Activated CD8-positive, alpha-beta T cell treated with anti-CD3 and anti-CD28 coated beads, Interleukin-2, amount 10 ng/mL, durations not matched to agents 7 days and 5 days (primary cell): ENCODE measurements at places on chromosomes 12 and 14. TPM values are rescaled to one million over a fixed set of nuclear protein-coding genes. Genes with fewer than 3 reads are reported as not detected.

Gene GPR84
- total RNA-seq = 0.32 TPM

Gene ACSS3
- not detected for total RNA-seq

Gene MOK
- 3.3 TPM for total RNA-seq

Gene ART4
- not detected for total RNA-seq

Gene EPYC
- not detected for total RNA-seq

Gene TOMM20L
- total RNA-seq = not detected

- H3K27me3 ChIP-seq = no peaks in the 10 kb centered on the region
- H3K4me1 ChIP-seq = no peaks in the 10 kb centered on the region
- no peak overlapping the region for H3K27ac ChIP-seq
- no peak overlapping the region for H3K4me3 ChIP-seq
Observed at GRCh38 chr12:119274636-119275065, 59.9 kb upstream of the CCDC60 start.

- H3K36me3 ChIP-seq = no peaks in the 10 kb centered on the region
- no peak overlapping the region for H3K4me3 ChIP-seq
- no peak for DNase-seq
- H3K27ac ChIP-seq = no peak overlapping the region
- peaks cover 70% of the 10 kb centered on the region for H3K27me3 ChIP-seq
- peaks cover 8% of the 10 kb centered on the region for H3K4me1 ChIP-seq
Observed at GRCh38 chr14:69570836-69571330, 3.8 kb downstream of the CCDC177 start.

GRCh38 chr12:41441180-41441579, 253.1 kb downstream of the PDZRN4 start:
- no peak overlapping the region for H3K27ac ChIP-seq
- H3K4me1 ChIP-seq = no peaks in the 10 kb centered on the region
- H3K36me3 ChIP-seq = no peaks in the 10 kb centered on the region
- no peak for DNase-seq
- H3K4me3 ChIP-seq = no peak overlapping the region
- no peaks in the 10 kb centered on the region for H3K27me3 ChIP-seq

GRCh38 chr14:62162998-62163589, 400.9 kb downstream of the SNAPC1 start:
- no peak for DNase-seq
- H3K4me1 ChIP-seq = no peaks in the 10 kb centered on the region
- H3K36me3 ChIP-seq = no peaks in the 10 kb centered on the region

DNA sequence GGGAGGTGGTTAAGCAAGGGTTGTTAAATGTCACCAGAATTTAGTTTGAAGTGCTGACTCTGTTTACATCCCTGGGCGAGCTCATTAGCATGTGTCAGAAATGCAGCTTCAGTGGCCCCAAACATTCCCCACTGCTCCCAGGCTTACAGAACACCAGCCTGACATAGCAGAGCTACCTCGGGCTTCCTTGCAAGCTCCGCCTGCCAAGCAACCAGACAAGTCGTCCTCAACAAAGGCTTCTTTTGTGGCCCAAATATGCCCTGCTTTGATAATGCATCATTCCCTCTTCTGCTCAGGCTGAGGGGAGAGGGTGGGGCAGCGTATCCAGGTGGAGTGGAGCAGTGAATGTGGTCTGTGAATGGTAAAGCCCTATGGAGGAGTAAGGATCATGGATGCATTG, 28.0 kb downstream of the ERH start:
- peaks cover 3% of the 10 kb centered on the region for H3K36me3 ChIP-seq
- no peak overlapping the region for H3K27ac ChIP-seq
- no peaks in the 10 kb centered on the region for H3K4me1 ChIP-seq

DNA sequence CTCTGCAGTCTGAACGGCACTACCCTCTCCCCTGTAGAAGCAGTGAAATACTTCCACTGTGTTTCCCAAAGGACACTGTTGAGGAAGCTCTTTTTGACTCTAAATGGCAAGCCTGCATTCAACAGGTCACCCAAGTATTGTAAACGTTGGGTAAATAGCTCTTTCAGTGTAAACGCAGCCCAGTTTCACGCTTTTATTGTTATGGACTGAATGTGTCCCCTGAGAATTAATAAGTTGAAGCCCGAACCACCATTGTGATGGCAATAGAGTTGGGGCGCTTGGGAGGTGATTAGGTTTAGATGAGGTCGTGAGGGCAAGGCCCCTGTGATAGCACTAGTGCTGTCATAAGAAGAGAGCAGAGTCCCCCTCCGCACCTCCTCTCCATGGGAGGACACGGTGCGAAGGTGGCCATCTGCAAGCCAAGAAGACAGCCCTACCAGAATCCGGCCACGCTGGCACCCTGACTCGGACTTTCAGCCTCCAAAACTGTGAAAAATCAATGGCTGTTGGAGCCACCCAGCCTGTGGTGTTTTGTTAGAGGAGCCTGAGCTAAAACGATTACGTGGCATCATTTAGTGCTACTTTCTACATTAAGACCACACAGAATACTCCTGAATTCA, 1.1 kb downstream of the SERPINA10 start:
- H3K27ac ChIP-seq = no peak overlapping the region
- no peaks in the 10 kb centered on the region for H3K36me3 ChIP-seq
- no peak for DNase-seq
